Stimulated activated CD4-positive, alpha-beta T cell treated with anti-CD3 and anti-CD28 coated beads, Interleukin-15, amount 100 ng/mL, for 48 hours (primary cell): ENCODE measurements at places on chromosomes 7 and 10.

DNA sequence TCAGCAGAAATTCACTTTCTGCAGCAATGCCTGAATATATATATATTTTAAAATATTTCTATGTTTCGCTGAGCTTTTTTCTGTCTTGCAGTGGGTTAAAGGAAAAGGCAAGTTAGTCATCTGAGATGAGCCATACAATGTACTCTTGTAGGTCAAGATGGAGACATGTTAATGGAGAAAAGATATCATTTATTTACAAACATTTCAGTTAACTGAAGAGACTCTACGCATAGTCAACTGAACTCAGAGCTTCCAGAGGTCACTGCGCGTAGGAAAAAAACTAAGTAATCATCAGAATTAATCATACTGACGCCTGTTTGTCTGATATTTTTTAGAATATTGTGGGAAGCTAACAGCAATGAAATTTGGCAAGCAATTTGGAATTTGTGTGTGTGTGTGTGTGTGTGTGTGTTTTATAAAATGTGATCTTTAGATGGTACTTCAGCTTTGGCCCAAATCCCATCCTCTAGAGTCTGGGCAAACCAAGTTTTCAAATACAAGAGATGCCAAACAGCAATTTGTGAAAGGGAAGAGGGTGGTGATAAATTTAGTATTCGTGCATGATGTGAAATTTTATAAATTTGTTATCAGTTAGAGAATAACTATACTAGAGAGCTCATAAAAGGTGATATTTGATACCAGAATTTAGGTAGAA is 193.9 kb upstream of the AGR3 start:
- DNase-seq: no peak

DNA sequence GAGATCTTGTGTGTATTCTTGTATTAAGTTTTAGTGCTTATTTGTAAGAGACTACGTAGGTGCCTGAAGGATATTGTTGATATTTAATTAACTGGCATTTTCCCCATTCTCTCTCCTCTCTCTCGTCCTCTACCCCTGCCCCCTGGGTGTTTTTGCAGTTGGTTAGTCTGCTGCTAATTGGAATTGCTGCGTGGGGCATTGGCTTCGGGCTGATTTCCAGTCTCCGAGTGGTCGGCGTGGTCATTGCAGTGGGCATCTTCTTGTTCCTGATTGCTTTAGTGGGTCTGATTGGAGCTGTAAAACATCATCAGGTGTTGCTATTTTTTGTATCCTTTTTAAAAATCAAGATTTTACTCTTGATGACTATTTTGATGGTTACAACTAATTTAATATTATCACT is 22.5 kb downstream of the TSPAN13 start:
- no peak for DNase-seq

GRCh38 chr10:100124097-100124496 is 42.4 kb upstream of the CPN1 start:
- no peak for DNase-seq

DNA sequence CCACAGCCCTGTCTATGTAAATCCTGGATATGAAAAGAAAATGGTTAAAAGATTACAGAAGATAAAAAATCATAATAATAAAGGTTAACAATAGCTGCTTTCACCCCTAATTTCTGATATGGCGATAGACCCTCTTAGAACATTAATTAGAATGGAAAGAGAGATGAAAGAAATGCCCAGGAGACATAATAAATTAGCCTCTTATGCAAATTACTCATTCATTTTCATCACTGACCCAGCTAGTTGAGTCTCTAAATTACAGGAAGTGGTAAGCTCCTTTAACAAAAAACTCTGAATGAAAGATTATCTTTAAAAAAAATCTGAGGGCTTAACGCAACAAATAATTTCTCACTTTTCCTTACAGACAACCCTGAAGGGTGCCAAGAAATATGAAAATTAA is 12.4 kb downstream of the GFRA1 start:
- no peak for DNase-seq

DNA sequence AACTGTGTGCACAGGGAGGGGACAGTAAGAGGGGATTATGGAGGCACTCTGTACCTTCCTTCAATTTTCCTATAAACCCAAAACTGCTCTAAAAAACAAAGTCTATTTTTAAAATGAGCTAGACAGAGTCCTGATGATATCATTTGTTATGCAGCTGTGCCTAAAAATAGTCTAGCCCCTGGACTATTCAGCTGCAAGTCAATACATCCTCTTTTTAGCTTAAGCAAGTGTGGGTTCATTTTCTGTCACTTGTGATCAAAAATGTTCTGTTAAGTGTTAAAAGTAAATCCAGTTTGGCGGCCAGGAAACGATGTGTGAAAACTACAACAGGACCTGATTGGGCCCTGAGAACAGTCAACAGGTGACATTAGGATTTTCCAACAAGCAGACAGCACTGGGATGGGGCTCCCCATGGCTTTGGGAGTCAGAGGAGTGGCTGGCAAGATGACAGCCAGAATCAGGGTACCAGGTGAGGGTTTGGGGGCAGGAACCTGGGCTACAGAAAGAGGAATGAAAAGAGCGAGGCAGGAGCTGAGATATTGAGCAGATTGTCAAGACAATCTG is 33.9 kb downstream of the FAM107B start:
- no peak for DNase-seq

GRCh38 chr7:142919656-142920055 is 13.9 kb downstream of the TRPV5 start:
- DNase-seq: no peak

DNA sequence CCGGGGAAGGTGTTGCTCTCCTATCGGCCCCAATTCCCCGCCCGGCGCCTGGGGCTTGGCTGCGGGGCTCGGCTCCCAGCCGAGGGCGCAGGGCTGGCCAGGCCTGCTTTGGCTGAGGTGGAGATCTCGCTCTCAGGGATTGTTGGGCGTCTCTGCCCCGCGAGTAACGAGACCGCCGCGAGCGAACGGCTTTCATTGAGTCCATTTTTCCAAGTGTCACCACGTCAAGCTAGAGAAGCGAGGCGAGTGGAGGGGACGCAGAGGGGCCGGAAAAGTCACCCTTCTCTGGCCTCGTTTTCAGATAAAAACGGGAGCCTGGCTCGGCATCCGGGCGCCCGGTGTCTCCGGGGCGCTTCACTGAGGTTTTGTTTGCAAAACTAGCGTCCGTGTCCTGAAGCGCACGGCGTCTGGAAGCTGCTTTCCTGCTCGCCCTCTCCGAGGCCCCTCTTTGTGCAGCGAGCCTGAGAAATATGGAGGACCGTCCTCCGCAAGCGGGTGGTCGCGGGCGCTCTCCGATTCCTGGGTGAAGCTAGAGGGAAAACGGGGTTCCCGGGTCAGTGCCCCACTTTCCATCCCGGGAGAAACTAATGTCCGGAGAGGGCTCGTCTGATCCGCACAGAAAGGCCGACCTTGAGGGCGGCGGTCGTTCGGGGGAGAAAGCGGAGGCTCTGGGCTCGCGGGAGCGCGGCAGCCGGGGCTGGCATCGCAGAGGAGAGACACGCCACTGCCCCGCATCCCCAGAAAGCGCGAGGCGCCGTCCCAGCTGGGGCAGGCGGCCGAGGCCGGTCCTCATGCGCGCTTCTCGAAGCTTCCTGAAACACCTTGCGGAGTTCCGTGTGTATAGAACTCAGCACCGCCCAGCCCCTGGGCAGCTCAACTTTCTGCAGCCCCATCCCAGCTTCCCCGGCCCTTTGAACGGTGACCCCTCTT is 3.5 kb upstream of the EN2 start:
- DNase-seq: no peak

GRCh38 chr10:125857185-125857760 is 23.8 kb downstream of the DHX32 start:
- no peak for DNase-seq

DNA sequence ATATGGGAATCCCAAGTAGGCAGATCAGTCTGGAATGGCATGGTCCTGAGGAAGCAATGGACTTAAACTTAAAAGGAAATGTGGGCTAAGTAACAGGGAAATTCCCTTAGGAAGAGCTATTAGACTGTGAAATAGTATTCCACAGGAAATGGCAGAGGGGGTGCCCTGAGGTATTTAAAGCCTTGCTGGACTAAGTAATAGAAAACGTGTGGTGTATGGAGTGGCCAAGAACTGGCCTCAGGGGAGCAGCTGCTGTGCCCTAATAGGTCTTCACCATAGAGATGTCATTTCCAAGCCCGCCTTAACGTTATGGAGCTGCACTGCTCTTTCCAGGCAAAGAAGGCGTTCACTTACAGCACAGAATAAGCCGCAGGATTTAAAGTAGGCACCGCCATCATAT is 365.2 kb upstream of the ZMIZ1 start:
- DNase-seq: no peak

DNA sequence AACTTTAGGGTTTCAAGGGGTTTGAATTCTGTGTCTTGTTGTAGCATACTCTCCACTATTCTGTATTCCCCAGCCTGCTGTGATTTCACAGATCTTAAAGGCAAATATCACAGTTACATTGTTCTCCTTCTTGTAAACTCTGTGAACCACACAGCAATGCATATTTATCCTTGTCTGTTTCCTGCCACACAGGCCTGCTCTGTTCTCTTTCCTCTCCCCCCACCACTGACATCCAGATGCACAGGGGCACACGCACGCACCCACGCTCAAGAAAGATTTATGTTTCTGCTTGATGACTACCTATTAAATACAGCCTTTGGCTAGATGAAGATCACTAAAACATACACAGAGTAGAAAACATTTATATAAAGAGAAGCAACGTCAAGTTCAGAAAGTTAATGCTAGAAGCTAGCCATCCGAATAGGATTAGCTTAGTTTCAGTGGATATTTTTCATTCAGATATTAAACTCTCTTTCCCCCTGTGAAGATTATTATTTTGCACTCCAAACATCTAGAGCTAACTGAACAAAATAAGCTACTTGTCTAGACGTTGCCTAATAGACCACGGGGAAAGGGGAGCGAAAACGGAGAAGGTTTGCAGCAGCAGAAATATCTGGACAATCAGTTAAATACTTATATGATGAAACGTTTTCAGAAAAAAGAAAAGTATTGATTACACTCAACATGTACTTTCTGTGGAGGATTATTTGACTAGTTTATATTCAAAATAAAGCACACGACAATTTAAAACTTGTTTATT is 193.1 kb upstream of the SEMA3C start:
- DNase-seq: no peak

GRCh38 chr7:141203586-141203985 is 129.7 kb downstream of the TMEM178B start:
- no peak for DNase-seq

DNA sequence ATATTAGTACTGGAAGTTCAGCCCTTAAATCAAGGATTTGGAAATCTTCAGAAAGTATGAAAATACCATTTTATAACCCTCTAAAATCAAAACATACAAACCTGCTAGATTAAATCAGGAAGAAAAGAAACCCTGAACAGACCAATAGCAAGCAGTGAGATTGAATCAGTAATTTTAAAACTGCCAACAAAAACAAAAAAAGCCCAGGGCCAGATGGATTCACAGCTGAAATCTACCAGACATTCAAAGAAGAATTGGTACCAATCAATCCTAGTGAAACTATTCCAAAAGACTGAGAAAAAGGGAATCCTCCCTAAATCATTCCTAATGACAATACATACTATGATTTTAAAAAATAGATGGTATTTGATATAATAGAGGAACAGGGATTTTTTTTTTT is 70.1 kb downstream of the MCU start:
- no peak for DNase-seq

GRCh38 chr10:59678884-59679301 is 30.8 kb downstream of the SLC16A9 start:
- DNase-seq: no peak

DNA sequence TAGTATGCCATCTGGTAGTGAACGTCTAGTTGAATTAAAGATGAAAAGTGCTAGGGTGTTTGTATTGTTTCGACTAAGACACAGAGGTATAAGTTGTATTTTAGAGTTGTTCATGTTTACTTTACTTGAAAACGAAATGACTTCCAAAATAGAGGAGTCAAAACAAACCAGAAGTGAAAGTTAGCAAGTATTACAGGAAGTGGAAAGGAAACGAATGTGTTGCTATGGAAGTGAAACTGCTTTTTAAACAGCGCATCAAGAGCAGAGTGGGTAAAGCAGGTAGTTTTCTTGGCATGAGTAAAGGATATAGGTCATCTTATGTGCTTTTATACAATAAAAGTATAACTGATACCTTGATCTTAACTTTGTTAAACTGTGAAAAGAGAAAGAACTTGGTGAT is 20.0 kb upstream of the GALNTL5 start:
- DNase-seq: no peak

- no peak for DNase-seq
Observed at GRCh38 chr7:133196856-133197612, 55.8 kb upstream of the EXOC4 start.

DNA sequence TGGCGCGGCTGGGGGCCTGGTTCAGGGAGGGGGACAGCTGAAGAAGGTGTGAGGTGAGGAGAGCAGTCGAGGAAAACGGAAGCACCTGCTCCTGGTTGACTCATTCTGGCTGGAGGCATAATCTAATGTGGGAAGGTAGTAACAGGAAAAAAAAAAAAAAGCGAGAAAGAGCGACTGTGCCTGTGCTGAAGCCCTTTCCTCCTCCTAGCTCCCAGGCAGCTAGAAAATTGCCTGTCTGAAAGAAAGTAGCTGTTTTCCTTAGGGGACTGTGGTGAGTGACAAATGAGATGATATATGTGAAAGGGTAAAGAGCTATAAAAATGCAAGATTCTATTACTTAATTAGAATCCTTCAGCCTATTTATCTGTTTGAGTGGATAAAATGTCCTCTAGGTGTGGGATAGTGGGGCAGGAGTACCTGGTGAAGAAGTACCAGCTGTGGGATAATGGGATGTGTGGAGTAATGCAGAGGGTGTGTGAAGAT is 4.9 kb upstream of the MEST start:
- DNase-seq: no peak

DNA sequence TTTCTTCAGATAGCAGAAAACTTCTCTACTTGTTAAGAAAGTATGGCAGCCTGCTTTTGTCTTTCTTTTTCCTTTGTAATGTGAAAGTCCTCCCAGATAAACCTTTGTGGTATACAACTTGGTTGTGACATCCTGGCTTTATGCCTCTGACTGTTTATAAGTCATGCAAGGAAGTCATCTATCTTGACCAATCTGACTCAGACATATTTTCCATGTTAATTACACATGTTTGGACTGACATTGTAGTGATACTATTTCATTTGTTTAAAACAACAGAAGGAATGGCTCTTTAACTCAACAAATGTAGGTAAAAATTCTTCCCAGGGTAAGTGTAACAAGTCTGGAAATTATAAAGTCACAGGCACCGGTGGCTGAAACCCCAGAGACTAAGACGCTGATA is 341.6 kb upstream of the MEOX2 start:
- no peak for DNase-seq

DNA sequence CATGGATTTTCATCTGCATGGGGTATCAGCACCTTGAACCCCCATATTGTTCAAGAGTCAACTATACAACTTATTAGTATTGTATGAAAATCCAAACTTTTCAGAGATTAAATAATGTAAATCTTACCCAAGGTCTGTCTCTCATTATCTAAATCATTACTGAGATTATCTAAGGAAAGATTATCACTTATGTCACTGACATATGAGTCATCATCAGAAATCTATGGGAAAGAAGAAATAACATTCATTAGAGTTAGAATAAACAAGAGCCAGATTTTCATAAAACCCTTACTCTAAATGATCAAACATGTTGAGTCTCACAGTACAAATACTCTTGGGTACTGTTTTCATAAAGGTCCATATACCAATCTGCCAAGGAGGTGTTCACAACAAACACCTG is 83.3 kb upstream of the GSDME start:
- no peak for DNase-seq
